ENCODE measurements at places on chromosomes 2 and 18. TPM values are rescaled to one million over a fixed set of nuclear protein-coding genes. Genes with fewer than 3 reads are reported as not detected.

GRCh38 chr2:173432049-173432754 lies 77.5 kb downstream of the CDCA7 start:
- no peak for DNase-seq

- no peak for DNase-seq
Measured at GRCh38 chr18:9482790-9483189, 7.5 kb downstream of the RALBP1 start.

- no peak for DNase-seq
Measured at GRCh38 chr2:45901468-45902032, 250.1 kb downstream of the PRKCE start.

RRM2 gene
- total RNA-seq = 414 TPM

DNA sequence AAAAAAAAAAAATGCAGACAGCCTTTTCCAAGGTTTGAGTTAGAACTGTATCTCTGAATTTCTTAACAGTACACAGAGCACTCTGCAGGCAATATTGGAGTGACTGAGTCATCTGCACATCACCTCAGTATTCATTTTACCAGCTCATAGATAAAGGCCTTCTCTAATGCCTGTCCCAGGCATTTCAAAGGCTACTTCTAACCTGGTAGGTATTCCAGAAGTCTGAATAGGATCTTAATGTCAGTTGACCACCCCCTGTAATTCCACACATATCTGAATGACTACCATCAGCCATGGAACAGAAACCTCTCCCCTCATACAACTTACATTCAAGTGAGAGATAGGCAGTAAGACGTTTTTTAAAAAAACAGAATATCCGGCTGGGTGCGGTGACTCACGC lies 9.0 kb downstream of the METTL21A start:
- DNase-seq = no peak

- no peak for DNase-seq
Measured at GRCh38 chr2:196286821-196287220, 115.4 kb upstream of the STK17B start.

- no peak for DNase-seq
Measured at GRCh38 chr2:54867457-54867856, 144.0 kb downstream of the EML6 start.

HOXD11 gene
- total RNA-seq = 123 TPM

GRCh38 chr2:47388888-47389287 lies 14.1 kb upstream of the MSH2 start:
- no peak for DNase-seq

- no peak for DNase-seq
Measured at GRCh38 chr2:175062787-175063585, 57.8 kb upstream of the CHN1 start.

DNA sequence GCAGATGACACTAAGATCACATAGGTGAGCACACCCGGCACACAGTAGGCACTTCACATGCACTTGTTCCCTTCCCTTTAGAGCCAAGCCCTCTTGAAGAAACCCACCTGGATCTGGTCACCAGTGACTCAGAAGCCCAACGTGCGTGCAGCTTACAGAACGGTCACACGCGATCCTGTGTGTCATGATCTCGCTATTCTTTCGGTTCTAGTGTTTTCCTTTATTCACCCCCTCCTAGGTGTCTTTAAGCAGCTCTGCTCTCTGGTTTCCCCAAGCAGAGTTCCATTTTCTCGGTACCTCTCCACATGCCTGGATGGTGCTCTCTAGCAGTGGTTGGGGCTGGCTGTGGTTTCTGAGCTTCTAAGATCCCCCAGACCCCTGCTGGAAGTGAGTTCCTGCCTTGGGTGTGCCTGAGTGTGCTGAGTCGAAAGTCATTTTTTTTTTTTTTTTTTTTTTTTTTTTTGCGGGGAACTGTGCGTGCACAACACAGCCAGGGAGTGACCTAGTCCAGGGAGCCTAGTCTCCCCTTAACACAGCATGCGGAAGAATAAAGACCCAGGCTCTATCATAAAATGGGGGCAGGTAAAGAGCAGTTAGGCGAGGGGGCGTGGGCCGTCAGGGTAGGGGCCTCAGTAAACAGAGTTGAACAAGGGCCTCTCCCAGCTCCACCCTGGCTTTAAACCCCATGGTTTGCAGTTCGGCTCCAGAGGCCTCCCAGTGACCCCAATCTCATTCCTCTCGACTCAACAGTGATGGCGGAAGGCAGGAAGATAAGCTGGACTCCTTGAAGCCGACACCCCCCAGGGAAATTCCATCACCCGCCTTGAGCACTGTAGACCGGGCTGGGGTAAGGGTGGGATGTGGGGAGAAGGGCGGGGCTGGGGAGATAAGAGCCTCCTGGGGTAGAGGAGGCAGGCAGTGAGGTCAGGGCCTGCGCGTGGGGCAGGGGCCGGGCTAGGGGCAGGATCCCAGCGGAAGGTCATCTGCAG lies 29.8 kb upstream of the DNMT3A start:
- DNase-seq = no peak

ZNF512 gene
- 61.3 TPM for total RNA-seq

DNA sequence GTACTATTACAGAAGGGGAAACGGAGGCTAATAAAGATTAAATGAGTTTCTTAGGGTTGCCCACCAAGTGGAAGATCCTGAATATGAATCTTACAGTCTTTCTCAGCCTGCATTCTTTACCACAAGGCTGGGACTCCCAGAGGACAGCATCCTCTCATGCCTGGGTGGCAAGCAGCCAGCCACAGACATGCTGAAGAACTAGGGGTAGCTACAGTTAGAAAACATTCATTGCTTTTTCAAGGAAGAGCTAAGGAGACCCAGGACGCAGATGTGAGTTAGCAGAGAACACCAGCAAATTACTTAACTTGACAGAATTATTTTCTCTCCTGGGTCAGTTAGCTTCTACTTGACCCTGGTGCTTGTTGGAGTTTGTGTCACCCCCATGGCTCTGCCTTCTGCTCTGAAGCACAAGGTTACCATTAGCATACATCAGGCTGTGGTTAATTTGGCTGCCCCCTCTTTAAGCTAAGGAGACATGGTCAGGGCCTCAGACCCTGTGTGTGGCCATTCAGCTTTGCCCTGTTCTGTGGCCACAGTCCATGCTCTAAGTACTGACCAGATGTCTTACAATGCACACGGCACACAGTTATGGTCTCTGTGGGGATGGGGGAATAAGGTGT lies 132.3 kb upstream of the TNP1 start:
- DNase-seq = peak; percentile 5

DNA sequence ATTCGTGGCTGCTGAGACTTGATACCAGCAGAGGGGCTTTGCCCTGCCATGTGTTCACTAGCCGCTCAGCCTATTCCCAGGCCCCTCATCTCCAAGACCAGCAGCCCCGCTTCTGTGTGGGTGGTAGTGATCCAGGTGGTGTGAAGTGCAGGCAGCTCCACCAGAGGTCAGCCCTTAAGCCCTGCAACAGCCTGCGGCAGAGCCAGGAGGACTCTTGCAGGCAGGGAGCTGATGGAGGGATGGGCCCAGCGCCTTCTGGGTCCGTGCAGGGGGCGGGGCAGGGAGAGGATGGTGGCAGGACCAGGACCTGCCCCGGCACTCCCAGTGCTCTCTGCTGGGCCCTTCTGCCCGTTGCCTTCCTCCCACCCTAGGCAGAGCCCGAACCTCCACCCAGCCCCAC lies 162.0 kb downstream of the SH3BP4 start:
- DNase-seq = no peak

POTEI gene
- total RNA-seq = not detected

DNA sequence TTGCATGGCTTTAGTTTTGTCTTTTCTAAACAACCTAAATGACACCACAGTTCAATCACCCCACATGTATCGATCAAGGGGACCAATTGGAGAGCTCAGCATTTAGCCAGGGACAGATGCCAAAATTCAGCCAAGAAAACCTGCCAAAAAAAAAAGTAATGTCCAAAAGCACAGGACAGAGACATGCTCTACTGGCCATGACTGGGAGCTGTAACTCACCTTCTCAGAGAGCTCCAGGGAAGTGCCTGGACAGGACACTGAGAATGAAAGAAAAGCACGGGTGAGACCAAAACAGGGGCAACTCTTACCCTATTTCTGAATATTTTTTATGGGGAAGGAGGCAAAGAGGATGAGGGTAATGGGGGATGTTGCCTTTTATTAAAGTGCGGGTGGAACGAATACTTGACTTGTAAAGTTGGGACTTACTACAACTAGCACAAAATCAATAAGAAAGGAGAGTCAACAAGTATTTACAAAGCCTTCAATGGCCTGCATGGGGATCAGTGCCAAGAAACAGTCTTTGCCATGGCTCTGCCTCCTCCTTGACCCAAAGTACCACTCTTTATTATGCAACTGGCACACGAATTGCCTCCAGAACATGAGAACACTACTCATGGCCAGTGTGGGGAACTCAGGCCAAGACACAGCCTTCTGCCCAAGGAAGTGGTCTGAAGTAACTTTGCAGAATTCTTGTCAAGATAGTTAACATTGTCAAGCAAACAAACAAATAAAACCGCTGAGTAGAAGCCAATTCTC lies 72.9 kb upstream of the HK2 start:
- DNase-seq = no peak

MLPH gene
- 0.26 TPM for total RNA-seq

DNA sequence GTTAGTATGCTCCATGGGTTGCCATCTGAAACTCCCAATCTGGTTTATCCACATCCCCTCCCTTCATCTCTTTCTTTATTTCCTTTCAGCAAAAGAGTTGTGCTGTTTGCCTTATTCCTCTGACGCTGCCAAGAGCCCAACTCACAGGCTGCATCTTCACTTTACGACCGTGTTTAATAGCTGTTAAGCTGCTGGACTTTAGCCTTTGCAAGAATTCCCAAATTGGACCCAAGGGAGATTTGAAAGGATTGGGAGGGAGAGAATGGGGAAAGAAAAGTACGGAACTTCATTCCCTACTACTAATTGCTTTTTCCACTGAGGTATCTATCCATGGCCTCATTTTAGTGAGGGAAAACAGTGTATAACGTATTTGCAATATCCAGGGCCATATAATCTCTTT lies 263.4 kb upstream of the MEIS1 start:
- peak; percentile 4 for DNase-seq

DNA sequence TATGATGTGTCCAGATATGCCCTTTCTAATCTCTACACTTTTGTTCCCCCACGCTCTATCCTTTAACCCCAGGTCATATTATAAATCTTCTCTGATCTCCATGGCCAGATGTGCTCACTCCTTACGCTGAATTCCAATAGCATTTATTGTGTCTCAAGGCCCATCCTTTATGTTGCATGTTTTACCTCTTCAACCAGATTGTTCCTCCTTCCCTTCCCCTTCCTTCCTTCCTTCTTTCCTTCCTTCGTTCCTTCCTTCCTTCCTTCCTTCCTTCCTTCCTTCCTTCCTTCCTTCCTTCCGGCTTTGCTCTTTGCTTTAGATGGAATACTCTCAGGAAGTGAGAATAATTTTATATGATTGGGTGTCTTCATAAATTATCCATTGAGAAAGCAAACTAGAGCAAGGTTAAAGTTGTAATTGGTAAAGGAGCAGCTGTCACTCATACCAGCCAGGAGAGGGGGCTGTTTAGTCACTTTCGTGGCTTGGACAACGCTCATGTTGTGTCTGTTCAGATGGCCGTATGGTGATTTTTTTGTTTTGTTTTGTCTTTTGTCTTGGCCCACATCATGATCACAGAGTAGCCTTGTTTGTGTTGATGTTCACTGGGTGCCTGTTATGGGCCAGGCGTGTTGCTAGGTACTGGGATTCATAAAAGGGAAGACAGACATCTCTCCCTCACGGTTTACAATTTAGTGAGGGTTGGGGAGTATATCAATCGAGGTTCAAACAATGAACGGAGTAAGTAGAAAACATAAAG lies 68.0 kb downstream of the DAW1 start:
- peak; percentile 95 for DNase-seq

MAP4K3 gene
- 29.0 TPM for total RNA-seq

LIMS3 gene
- total RNA-seq = 2.7 TPM

DNA sequence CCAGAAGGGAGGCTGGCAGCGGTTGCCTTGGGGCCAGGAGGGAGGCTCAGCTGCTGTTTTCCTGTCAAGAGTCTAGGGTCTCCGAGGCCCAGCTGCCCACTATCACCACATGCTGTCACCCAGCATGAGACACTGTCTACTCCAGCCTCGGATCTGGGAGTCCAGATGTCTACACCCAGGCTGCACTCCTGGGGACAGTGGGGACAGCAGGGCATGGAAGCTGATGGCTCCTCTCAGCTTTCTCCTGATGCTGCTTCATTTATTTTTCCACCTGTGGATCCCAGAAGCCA lies 134.0 kb downstream of the PTGR3 start:
- no peak for DNase-seq

- DNase-seq = no peak
Measured at GRCh38 chr18:31576670-31577069, 15.0 kb upstream of the TTR start.

AMMECR1L gene
- 26.0 TPM for total RNA-seq

AGXT gene
- not detected for total RNA-seq

- no peak for DNase-seq
Measured at GRCh38 chr2:36657703-36658102, 38.8 kb upstream of the VIT start.

- DNase-seq = peak; percentile 29
Measured at GRCh38 chr2:239298116-239298804, 102.6 kb downstream of the HDAC4 start.

- no peak for DNase-seq
Measured at GRCh38 chr18:40902436-40902835, 1052.6 kb upstream of the PIK3C3 start.

DNA sequence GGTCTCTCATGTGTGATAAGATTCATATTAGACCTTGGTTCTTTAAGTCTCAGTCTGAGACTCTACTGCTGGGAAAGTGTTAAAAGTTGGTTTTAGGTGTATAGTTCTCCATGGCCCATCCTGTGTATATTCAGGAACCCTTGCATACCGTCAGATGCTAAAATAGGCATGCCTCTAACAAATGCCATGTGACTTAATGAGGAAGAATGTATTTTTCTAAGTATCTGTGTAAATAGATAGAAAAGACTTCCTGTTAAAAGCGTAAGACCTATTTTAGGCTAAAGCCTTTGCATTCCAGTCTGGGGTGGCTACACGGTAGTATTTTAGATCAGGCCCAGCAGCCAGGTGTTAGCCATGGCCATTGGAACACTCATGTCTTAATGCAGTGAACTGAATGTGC lies 73.3 kb downstream of the RHBDD1 start:
- no peak for DNase-seq

GRCh38 chr18:39753178-39753577 lies 2187.6 kb upstream of the CELF4 start:
- no peak for DNase-seq

DNA sequence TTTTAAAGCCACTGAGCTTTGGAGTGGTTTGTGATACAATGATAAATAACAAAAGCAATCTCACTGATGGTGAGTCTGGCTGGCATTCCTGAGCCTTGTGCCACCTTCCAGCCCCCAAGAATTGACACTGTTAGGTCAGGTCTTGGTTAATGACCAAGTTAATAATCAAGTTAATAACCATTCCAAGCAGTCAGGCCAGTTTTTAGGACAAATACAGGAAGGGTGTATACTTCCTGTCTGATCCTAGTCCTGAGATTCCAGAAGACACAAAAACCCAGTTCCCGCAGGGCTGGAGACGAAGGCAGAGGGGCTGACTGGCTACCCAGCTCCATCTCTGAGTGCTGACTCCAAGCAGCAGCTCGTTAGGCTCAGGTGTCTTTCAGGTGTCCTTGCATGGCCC lies 74.6 kb upstream of the LAPTM4A start:
- DNase-seq = no peak

ZNF24 gene
- total RNA-seq = 63.3 TPM

TCF23 gene
- total RNA-seq = not detected

GRCh38 chr2:203908066-203908796 lies 28.3 kb upstream of the ICOS start:
- no peak for DNase-seq

GRCh38 chr2:85769983-85770362 lies 16.2 kb downstream of the ATOH8 start:
- DNase-seq = no peak

- no peak for DNase-seq
Measured at GRCh38 chr2:20484810-20485611, 38.1 kb downstream of the RHOB start.

GRCh38 chr2:176555112-176555511 lies 285.9 kb downstream of the MTX2 start:
- no peak for DNase-seq

Measured in A673 (cell line).